ENCODE measurements at places on chromosomes 1 and 21. TPM values are rescaled to one million over a fixed set of nuclear protein-coding genes. Genes with fewer than 3 reads are reported as not detected.

PROK1 gene
- not detected for total RNA-seq

MYCL gene
- total RNA-seq: 14.4 TPM

PADI3 gene
- 6.8 TPM for total RNA-seq

CDK18 gene
- 2.1 TPM for total RNA-seq

TEX35 gene
- total RNA-seq: not detected

DNA sequence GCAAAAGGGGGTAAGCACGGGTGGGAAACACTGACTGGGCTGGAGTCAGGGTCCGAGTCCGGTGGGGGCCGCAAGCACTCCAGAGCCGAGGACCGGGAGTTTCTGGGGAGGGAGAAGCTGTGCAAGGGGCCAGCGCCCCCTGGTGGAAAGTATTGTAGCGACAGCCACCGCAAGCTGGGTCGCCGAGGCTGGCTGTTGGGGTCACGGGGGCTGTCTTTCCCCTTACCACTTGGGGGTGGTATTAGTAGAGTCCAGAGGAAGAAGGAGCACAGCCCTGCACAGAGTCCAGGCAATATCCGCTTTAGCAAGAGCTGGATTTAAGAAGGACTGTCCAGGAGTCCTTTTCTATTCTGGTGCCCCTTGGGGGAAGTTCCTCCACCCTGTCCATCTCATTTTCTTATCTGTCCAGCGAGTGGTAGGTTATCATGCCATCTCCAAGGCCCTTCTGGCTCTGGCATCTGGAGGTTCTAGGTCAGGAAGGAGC lies 17.9 kb upstream of the ETV3 start:
- DNase-seq: peak; percentile 71

DNA sequence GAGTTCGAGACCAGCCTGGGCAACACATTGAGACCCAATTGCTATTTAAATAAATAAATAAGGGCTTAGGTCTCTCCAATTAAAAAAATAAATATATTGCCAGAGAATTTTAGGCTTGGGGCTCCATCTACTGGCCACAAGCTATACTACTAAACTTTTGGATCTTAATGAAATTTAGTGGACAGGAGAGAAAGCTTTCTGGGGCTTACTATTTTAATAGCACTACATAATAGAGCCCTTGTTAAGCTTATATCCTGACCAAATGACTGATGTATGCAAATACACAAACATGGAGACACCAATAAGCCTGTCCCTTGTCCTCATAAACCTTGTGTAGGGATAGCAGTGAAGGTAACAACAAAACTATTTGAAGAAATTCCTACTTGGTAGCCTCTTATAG lies 18.4 kb downstream of the CCT3 start:
- DNase-seq: peak; percentile 39

- DNase-seq: no peak
These were observed 376.3 kb upstream of the CAMK1G start for GRCh38 chr1:209207126-209207700.

- peak; percentile 44 for DNase-seq
These were observed 91.5 kb downstream of the MRPL39 start for GRCh38 chr21:25515484-25516405.

- DNase-seq: no peak
These were observed 73.6 kb upstream of the COG2 start for GRCh38 chr1:230568676-230569075.

GRCh38 chr1:108858230-108858950 lies 1.5 kb upstream of the AKNAD1 start:
- no peak for DNase-seq

DNA sequence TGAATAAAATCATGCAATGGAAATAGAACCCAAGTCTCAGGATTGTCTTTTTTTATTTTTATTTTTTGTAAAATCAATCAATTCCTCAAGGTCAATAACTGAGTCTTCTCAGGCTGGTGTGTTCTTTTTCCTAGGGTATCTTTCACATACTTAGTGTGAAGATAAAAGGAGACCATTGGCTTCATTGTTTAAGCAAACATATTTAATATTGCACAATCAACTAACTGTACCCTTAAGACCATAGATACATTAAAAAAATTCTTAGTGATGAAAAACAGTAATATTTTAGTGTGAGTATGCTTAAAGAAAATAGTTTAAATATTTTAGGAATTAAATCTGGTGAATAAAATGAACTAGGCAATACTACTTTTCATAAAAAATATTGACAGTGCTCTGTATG lies 31.4 kb downstream of the PDE4B start:
- no peak for DNase-seq

- no peak for DNase-seq
These were observed 78.3 kb downstream of the NUF2 start for GRCh38 chr1:163399976-163400601.

- peak; percentile 67 for DNase-seq
These were observed 587 bp downstream of the NKAIN1 start for GRCh38 chr1:31238986-31239613.

DNA sequence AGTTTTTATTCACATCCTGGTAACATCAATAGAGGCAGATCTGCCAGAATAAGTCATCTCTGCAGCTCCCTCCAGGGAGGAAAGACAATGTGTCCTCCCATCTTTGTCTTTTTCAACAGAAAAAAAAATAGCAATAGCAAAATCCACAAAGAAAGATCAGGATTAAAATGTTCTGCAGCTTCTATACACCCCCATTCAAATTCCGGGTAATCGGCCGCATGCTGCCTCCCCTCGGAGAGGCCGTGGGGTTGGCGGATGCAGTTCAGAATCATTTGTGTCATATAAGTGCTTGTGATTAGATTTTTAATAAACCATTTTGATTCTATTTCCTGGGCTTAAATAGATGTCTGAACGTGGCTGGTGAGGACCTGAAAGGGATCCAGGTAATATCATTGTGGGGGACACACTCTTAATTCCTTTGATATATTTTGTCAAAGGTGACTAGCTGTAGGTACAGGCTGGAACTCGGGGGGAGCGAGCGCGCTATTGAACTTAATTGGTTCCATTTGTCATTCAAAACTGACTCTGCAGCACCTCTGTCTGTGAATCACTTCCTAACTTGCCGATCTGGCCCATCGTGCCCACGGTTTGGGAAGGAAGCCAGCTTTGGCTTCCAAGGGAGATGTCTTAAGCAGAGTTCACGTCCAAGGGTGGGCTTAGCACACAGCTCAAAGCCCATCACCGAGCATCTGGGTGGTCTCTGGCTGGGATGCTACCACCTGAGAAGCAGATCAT lies 85.6 kb upstream of the ARHGEF16 start:
- DNase-seq: no peak

DNA sequence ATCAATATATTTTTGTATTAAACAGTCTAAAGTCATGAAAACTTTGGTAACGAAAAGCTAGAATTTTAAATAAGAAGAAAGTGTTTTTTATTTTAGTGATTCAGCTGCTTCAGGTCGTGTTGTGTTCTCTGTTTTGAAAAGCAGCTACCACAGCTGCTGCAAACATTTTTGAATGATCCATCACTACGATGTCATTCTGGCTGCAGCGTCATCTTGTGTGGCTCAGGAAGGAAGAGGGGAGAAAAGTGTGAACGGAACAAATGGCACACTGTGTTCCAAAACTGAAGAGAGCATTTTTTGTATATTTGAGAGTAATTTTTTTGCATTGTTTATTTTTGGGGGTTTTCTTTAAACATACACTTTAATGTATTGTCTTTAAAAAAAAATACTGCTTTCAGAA lies 323.0 kb upstream of the ADGRL2 start:
- peak; percentile 40 for DNase-seq
